LNCaP clone FGC (cell line): ENCODE measurements at places on chromosomes 16 and 17.

DNA sequence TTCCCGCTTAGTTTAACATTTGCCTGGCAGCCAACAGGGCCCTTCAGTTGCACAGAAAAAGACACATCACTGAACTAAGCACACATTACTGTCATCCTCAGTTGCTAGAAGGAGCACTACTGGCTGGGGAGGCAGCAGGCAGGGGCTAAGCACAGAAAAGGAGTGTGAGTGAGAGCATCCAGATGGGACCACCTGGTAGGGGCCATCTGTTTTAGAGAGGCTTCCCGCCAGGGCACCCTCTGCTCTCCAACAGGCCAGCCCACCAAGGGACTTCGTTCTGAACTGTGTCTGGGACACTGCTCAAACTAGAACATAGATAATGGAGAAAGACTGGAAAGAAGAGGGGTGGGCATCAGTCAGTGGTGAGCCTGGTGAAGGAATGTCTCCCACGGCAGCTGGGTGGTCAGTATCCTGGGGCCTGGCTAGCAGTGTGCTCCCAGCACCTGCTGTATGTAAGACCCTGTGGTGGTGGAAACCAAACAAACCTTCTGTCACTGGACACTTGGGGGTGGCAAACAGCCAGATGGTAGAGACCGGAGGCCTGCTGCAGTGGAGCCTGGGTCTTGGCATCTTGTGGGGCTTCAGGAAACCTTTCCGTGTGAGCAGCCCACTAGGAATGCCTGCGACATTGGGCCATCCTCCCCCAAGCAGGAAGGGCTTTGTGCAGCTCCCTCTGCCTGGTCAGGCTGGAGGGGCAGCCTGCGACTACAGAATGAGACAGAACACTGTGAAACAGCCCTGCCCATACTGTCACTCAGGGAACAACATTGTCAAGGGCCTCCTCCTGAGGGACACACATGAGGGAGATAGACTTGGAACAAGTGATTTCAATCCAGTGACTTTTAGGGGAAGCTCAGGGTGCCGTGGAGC, 12.8 kb upstream of the RANGRF start:
- DNase-seq, result no peak

GRCh38 chr17:57354673-57355072, 98.3 kb downstream of the MSI2 start:
- no peak for DNase-seq

DNA sequence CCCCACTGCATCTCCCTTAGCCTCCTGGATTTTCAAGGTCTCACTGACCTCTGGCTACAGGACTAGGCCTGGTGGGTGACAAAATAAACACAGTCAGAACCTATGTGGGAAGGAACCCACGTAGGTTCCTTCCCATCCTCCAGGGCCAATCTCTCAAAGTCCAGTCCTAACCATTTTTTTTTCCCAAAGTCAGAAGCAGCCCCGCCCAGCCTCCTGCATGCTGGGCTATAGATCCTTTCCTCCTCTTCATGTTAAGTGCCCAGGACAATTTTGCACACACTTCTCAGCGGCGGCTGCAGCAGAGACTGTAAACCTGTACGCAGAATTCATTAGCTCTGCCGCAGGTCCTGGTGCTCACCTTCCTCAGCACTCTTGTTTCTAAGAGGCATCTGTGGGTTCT, 285.8 kb downstream of the NPIPA8 start:
- no peak for DNase-seq

GRCh38 chr17:20053361-20053964, 44.3 kb downstream of the SPECC1 start:
- no peak for DNase-seq

- no peak for DNase-seq
Measured at GRCh38 chr16:89378947-89379771, 111.2 kb downstream of the ANKRD11 start.

DNA sequence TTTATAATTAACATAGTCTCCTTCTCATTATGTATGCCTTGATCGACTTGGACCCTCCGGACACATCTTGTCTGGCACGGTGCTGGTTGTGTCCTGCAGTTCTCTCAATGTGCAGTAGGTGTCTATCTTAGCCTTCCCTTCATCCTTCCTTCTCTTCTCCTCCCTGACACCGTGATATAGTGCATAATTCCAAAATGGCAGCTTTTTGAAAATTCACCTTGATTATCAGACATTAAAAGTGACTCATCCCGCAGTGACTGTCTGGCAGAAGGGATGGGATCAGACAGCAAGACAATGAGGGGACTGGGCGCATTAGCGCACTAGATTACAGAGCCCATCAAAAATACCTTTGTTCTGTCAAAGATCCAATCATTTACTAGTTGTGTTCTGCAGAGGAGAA, 70.0 kb upstream of the PMFBP1 start:
- peak; percentile 10 for DNase-seq

DNA sequence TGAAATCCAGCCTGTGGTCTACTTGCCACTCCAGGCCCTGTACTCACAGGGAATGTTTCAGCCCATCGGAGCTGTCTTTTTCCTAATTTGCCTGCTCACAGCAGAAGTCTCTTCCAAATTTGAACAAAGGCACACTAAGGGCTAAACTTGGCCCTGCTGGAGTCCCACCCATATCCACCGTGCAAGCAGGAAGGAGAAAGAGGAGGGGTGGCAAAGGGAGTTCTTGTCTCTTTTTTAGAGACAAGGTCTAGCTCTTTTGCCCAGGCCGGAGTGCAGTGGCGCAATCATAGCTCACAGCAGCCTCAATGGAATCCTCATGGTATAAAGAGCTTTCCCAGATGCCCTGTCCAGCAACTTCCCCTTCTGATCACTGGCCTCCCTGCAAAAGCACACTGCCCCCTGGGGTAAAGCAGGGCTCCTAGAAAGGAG, 2.7 kb upstream of the PRM1 start:
- no peak for DNase-seq

DNA sequence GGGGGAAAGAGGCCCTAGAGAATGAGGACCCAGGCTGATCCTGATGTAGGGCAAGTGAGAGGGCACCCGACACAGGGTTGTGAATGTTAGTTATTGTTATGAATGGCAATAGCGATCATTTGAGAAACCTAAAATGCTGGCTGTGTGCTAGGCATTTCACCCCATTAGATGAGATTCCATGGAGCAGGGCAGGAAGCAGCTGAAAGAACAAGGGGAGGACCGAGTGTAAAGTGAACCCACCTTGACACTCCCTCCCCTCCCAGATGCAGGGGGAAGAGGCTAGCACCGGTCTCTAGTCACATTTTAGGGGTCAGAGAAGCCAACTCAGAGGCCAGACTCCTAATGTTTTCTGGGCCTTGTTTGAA, 553 bp upstream of the CORO6 start:
- no peak for DNase-seq

- DNase-seq, result no peak
Measured at GRCh38 chr16:84048871-84049270, 6.3 kb upstream of the SLC38A8 start.

DNA sequence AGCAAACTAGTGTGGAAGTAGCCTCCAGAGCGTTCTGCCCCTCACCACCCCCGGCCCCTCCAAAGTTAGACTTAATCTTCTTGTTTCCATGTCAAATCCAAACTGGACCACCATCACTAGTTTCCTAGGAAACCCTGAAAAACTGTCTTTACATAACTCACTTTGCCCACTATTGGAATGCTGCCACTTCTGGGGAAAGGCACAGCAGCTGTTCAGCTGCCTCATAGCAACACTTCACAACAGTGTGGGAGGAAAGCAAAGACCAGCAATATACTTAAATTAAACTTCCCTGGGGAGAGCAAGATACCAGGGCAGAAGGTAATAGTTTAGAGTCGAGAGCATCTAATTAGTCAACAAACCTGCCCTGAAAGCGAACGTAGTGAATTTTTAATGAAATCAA, 452.2 kb downstream of the KCNJ2 start:
- no peak for DNase-seq

DNA sequence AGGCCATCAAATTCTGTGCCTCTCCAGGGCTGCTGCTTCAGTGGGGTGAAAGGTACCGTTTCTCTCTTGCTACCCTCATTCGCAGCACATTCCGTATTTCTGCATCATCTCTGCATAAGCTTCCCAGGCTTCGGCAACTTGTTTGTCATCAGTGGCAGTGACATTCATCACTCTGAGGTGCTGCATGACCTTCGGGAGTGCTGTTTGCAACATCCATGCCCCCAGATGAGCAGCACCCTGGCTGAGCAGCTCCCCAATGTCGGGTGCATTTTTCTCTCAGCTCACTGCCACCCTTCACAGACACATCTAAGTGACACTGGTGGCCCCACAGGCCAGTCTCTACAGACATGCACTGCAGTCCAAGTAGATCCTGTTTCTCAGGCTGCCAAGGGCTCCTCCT, 3.8 kb downstream of the CREBBP start:
- no peak for DNase-seq

DNA sequence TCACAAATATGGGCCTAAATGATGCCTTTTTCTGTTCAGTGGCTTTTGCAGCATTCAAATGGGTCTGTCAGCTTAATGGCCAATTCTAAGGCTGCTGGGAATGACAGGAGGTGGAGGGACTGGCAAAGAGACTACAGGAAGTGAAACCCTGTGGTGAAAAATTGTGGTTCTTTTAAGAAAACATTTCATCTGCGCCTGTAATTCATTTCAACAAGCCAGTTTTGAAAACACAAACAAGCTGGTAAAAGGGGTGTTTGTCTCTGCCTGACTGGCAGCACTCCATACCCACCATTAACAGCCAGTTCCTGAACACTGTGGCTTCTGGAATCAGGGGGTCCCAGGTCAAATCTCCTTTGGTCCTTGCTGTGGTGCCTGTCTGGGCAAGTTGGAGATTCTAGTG, 3.6 kb upstream of the KDM8 start:
- DNase-seq, result no peak

GRCh38 chr17:10803830-10804475, at the start of gene TMEM238L:
TSS of gene TMEM238L (minus strand) at chr17:10804099. CDS start at chr17:10803963, 136 bp downstream.
- no peak for DNase-seq

- DNase-seq, result no peak
Measured at GRCh38 chr17:30372755-30373154, 6.0 kb upstream of the CPD start.

DNA sequence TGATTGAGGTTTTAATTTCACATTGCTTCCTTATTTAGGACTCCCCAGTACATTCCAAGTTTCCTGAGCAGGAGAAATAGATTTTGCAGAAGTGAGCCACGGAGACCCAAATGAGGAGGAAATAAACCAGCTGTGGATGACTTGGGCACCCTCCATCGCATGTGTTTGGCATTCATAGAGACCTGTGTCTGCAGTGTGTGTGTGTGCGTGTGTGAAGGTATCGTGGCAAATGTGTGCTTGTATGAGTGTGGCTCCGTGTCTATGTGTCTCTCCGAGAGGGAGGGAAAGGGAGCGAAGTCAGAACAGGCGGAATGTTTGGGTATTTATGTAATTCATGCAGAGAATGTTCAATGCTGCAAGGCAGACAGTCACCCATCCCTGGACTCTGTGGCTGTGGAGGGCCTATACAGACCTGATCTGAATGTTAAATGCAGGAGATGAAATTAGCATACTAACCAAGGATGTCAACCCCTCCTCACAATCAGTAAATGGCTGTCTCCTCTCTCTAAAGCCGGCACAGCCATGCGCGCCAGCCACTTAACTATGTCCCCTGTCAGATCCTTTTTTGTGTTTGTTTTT, 186.0 kb upstream of the ZFHX3 start:
- no peak for DNase-seq

GRCh38 chr16:86298758-86299134, 211.6 kb upstream of the FOXF1 start:
- no peak for DNase-seq

- no peak for DNase-seq
Measured at GRCh38 chr16:1033128-1033679, 39.3 kb upstream of the SSTR5 start.

GRCh38 chr16:15790458-15790857, 66.4 kb downstream of the MYH11 start:
- DNase-seq, result no peak

DNA sequence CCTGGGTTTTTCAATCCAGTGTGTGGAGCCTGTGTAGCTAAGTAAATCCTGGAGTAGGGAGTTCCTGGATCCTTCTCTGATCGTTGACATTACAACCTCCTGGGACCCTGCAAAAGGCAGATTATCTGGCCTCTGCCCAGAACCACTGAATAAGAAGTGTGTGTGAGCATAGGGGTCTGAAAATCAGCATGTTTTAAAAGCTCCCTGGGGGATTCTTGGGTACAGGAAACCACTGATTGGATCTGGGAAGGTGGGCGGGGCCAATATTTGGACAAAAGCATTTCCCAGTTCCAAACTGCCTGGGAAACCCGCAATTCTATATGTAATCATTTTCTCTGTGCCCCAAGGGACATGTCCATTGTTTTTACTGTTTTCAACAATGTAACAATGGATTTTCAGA, 27.2 kb upstream of the BEAN1 start:
- no peak for DNase-seq

- no peak for DNase-seq
Measured at GRCh38 chr16:72657791-72658190, 390.1 kb downstream of the ZFHX3 start.

- DNase-seq, result no peak
Measured at GRCh38 chr17:5047446-5047845, 12.2 kb upstream of the SLC52A1 start.

DNA sequence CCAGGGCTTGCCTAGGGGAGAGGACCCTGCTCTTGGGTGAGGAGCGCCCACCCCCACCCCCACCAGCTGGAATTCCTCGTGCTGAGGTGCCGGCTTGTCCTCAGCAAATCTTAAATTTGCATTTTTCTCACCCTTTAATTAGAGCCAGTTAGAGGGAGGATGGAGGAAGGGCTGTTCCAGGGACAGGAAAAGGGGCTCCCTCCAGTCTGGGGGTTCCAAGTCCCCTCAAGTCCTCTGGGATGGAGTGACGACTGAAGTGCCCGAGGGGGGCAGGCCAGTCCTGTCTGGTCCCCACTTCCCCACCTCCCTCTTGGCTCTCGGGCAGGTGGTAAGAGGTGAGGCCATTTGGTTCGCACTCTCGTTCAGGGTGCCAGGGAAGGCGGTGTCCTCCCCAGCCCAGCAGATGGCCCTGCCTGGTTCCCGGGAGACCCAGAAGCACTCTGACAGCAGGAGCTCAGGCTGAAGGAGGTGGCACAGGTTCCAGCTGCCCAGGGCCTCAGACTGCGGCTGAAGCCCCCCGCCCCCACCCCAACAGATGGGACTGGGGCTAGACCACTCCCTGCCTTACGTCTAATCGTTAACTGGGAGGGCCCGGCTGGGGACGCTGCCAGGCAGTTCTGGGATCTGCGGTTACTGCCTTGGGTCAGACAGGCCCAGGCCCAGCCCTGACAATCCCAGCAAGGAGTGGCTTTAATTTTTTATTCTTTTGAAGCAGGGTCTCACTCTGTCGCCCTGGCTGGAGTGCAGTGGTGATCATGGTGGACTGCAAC, 2.2 kb downstream of the RAB26 start:
- DNase-seq, result no peak

GRCh38 chr17:49516180-49516579, 21.1 kb downstream of the NGFR start:
- no peak for DNase-seq

- DNase-seq, result no peak
Measured at GRCh38 chr17:79078476-79079190, 4.0 kb downstream of the ENGASE start.

GRCh38 chr17:71168053-71168741, 952.6 kb upstream of the SOX9 start:
- DNase-seq, result no peak

GRCh38 chr17:32962320-32962711, 29.3 kb upstream of the SPACA3 start:
- no peak for DNase-seq

- DNase-seq, result no peak
Measured at GRCh38 chr17:55451203-55451641, 29.6 kb upstream of the MMD start.
